Activated CD4-positive, CD25-positive, alpha-beta regulatory T cell treated with anti-CD3 and anti-CD28 coated beads, Interleukin-2, amount 50 U/mL, for 72 hours (primary cell): ENCODE measurements at places on chromosomes 2 and 18.

DNA sequence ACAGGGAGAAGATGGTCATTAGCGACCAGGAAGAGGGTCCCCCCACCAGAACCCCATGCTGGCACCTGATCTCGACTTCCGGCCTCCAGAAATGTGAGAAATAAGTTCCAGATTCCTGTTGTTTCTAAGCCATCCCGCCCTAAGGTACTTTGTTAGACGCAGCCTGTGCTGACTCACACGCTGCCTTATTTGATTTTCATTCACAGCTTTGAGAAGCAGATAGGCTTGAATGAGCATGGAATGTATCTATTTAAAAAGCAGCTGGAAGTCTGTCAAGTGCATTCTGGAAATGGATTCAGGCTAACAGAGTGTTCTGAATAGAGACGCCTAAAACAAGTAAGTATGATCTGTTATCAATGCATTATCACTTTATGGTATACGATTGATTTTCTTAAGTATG lies 8.3 kb upstream of the IL1R2 start:
- DNase-seq, result no peak

GRCh38 chr2:26534098-26534864 lies 56.4 kb upstream of the OTOF start:
- DNase-seq, result no peak

DNA sequence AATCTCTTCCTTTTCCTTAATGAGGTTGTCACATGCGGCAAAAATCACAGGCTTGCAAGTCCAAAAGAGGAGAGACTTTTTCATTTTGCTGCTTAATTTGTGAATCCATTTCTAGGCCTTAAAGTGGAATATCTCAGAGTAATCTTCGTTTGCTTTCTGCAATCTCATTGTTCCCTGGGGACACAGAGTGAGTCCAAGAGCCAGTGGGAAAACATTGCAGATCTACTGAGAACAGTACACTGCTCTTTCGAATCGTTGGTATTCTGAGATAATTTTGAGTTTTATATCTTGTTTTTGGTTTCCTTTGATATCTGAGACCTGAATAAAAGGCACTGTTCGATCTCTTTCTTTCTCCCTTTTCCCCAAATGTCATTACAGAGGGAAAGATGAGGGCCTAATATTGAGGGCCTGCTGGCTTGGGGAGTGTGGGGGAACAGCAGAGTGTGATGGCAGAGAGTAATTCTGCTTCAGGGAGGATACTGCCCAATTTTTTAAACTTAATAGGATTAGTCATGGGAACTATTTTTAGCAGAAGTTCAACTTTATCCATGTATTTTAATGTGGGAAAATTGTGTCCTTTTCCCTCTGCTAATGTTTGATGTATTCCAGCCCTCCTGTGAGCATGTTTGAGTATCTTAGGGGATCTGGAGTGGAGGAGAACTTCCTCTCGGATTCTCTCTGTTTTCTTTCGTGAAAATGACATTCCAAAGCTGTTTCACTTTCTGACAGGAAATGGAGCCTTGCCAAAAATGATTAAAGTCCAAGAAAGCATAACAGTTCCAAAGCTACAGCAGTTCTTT lies 418.2 kb upstream of the ZEB2 start:
- DNase-seq, result no peak

- DNase-seq, result no peak
Measured at GRCh38 chr2:9299161-9300100, 92.8 kb downstream of the ASAP2 start.
